ENCODE measurements at places on chromosomes 7 and 10.

DNA sequence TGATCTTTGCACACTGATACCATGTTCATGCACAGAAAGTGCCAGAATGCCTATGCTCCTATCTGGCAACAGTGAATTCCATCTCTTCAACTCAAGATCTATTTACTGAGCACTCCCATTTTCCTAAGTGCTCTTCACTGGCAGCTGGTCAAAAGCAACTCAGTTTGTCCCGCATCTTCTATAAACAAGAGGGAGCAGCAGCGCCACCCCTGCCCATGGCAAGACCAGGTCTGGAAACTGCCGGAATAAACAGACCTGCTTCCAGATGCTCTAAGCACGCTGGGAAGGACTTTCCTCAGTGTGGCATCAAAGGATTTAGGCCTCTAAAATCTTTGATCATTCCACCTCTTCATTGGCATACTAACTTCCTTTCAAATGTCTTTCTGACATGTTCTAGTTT lies 104.4 kb upstream of the MACROH2A2 start:
- DNase-seq = no peak

GRCh38 chr10:13152296-13152695 lies 9.1 kb upstream of the MCM10 start:
- no peak for DNase-seq

GRCh38 chr10:1154531-1155295 lies 98.5 kb downstream of the WDR37 start:
- DNase-seq = no peak

GRCh38 chr10:31153161-31153560 lies 121.5 kb upstream of the ZNF438 start:
- DNase-seq = no peak

DNA sequence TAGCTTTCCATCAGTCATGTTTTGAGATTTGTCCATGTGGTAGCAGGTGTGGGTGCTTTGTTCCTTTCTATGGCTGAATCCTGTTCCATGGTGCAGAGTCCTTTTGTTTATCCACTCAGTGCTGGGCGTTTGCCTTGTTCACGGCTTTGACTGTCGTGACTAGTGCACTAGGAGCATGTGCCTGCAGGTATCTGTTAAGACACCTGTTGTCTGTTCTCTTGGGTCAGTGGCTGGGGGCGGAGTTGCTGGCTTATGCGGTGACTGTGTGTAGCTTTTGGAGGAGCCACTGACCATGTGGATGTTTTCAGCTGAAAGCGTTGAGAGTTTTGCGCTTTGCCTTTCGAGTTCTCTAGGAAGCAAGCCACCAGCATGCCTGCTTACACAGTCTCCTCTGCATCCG lies 573.1 kb upstream of the FOXK1 start:
- DNase-seq = no peak

GRCh38 chr10:99531696-99532593 lies 797 bp upstream of the NKX2-3 start:
- no peak for DNase-seq

GRCh38 chr7:150909200-150909995 lies 57.1 kb downstream of the AOC1 start:
- DNase-seq = no peak

- peak; percentile 50 for DNase-seq
Measured at GRCh38 chr10:111128331-111129180, 51.7 kb downstream of the ADRA2A start.

DNA sequence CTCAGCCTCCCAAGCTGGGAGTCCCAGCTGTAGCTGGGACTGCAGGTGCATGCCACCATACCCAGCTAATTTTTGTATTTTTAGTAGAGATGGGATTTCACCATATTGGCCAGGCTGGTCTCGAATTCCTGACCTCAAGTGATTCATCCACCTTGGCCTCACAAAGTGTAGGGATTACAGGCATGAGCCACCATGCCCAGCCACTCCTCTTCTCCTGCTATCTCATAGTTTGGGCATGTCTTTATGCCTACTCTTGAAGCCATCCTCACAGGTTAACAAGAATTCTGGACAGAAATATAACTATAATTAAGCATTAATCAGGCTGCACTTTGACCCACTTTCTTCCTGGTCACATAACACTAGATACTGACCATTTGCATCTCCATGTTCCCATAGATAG lies 28.6 kb upstream of the C10orf67 start:
- DNase-seq = no peak
